ENCODE measurements at places on chromosomes 3 and 15.
A peak's percentile ranks its signal among the peaks of the same experiment; 100 is the strongest.

DNA sequence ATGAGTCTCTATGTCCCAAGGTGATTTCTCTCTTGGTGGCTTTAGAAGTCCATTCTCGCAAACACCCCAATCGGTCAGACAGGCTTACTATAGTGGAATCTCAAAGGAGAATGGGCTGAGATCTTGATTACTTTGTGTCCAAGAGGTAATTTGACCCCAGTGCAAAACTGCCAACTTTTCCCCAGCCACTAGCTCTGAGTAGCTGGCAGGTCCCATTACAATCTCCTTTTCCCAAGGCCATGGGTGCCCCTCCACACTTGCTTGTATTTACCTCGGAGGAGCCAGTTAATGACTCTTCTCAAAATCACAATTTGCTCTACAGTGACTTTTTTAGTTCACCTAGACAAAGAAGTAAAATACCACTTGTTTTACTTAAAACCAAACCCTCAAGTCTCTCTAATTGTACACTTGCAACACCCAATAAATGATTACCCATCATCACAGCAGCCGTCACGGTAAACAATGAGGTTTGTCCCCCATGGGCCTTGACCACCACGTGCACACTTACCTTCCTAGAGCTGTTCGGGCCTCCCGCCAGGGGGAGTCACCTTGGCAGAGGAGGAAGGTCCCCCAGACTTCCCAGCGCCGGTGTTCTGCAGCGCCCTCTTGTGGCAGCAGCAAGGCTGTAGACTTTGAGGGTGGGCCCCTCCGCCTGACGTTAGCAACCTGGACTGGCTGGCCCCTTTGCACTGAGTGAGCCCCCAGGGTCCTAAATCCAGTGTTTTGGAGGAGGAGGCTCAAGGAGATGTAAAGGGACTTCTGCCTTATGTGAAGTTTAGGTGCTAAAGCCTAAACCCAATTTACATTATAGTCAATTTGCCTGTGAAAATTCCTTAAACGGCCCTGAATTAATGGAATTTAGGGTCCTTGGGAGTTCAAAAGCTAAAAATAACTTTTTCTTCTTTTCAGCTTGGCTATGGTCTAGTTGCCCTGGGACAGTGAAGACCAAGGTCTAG lies 18.7 kb upstream of the HDAC11 start:
- DNase-seq = peak; percentile 96
- no peaks in the 10 kb centered on the region for H3K27me3 ChIP-seq
- no peak overlapping the region for H3K4me3 ChIP-seq
- H3K36me3 ChIP-seq = no peaks in the 10 kb centered on the region

- H3K27ac ChIP-seq = no peak overlapping the region
- H3K27me3 ChIP-seq = no peaks in the 10 kb centered on the region
- H3K36me3 ChIP-seq = no peaks in the 10 kb centered on the region
- no peak for DNase-seq
- H3K4me1 ChIP-seq = no peaks in the 10 kb centered on the region
These were observed 14.1 kb upstream of the APOD start for GRCh38 chr3:195597848-195598247.

GRCh38 chr3:51997935-51998596 lies 2.4 kb upstream of the RPL29 start:
- H3K36me3 ChIP-seq = peaks cover 19% of the 10 kb centered on the region
- H3K27me3 ChIP-seq = no peaks in the 10 kb centered on the region
- no peak overlapping the region for H3K4me3 ChIP-seq
- no peak overlapping the region for H3K27ac ChIP-seq
- H3K4me1 ChIP-seq = peaks cover 9% of the 10 kb centered on the region
- DNase-seq = peak; percentile 81

DNA sequence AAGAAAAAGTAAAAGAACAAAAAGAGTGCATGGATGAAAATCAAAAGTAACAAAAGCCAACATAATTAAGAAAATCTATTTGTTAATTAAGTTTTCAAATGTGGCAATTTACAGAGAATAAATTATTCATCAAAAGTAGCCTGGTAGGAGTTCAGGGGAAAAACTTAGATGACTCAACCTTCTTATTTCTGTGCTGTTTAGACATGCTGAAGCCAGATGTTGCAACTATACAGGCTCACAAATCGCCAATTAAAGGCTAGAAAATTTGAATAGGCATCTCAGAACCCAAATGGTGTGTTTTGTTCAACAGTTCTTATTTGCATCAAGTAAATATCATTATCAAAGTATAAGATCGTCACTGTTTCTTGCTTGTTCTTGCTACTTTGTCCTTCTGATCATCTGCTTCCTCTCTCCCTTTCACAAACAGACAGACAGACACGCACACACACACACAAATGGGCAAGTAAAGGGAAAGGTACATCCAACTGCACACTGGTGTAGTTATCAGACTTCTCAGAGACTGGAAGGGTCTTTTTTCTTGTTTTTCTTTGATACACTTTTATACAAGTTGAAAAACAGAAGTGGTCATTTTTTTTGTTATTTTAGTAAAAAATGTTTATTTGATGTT lies 572.2 kb downstream of the MECOM start:
- DNase-seq = no peak
- H3K27me3 ChIP-seq = no peaks in the 10 kb centered on the region
- H3K27ac ChIP-seq = no peak overlapping the region
- H3K36me3 ChIP-seq = no peaks in the 10 kb centered on the region
- H3K4me3 ChIP-seq = no peak overlapping the region
- no peaks in the 10 kb centered on the region for H3K4me1 ChIP-seq

DNA sequence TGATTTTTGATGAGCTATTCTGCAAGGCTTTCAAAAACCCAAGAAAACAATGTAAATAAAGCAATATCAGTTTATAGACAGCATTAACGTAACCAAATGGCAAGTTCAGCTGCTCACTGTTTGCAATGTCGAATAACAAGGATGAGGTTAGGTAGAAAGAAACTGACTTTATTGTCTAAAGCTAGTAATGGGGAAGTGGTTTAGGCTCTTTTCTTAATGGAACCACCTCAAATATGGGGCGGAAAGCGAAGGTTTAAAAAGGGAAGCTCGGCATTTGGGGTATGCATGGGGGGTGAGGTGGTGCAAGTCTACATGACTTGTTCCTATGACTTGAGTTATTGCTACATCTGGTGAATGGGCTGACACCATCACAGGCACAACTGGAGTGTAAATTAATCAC lies 1060.2 kb downstream of the NSUN3 start:
- no peaks in the 10 kb centered on the region for H3K36me3 ChIP-seq
- H3K27ac ChIP-seq = no peak overlapping the region
- no peak overlapping the region for H3K4me3 ChIP-seq
- DNase-seq = no peak

DNA sequence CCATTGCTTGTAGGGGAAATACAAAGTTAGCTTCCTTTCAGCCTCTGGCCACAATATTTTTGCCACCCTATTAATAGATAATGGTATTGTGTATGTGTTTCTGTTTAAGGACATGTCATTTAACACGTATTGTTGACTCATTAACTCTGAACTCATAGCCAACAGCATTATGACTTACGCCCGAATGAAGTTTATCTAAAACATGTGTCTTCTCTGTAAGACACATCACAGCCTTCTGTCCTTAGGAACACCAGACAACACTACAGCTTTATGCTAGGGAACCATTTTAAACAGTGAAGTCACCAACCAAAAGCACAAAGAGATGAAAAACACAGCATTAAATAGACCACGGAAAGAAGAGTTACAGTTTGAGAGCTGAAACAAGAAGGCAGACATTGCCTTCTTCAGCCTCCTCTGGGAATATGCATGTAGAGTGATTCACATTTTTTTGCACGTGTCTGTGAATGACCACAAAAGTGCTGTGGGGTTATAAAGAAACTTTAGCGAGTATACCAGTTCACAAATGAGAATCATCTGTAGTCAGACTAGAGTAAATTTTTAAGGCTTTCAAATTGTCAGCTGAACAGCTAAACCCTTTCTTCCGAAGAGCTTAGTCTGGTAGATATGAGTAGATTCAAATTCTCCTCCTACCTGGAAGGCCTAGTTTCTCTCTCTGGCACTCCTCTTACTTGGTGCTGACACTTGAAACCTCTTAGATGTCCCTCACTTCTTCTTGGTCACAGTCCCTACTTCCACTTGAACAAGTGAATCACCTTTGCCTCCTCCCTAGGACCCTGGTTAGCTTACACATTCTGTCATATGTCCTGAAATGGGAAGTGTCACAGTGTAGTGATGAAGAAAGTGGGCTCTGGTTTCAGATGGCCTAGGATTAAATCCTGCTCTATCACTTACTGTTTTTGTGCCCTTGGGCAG lies 32.2 kb downstream of the MCTP2 start:
- H3K27ac ChIP-seq = no peak overlapping the region
- no peak for DNase-seq
- no peaks in the 10 kb centered on the region for H3K27me3 ChIP-seq
- no peak overlapping the region for H3K4me3 ChIP-seq
- no peaks in the 10 kb centered on the region for H3K4me1 ChIP-seq

DNA sequence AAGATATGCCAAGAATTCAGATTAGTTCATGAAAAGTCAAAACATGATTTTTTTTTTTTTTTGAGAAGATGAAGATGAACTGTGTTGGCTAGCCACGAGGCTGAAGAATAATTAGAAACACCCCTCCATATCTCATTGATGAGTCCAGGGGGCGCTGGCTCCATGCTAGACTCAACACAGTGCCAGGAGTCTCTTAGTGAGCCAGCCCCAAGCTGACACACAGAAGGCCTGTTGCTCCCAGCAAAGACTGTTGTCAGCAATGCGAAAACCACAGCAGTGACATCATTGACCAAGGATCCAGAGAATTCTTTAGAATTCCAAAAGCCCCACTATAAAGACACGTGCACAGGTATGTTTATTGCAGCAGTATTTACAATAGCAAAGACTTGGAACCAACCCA lies 185.2 kb downstream of the ANXA2 start:
- peak; percentile 65 for DNase-seq
- no peak overlapping the region for H3K4me3 ChIP-seq
- H3K4me1 ChIP-seq = no peaks in the 10 kb centered on the region
- no peaks in the 10 kb centered on the region for H3K27me3 ChIP-seq
